ENCODE measurements at places on chromosomes 3 and 15.

DNA sequence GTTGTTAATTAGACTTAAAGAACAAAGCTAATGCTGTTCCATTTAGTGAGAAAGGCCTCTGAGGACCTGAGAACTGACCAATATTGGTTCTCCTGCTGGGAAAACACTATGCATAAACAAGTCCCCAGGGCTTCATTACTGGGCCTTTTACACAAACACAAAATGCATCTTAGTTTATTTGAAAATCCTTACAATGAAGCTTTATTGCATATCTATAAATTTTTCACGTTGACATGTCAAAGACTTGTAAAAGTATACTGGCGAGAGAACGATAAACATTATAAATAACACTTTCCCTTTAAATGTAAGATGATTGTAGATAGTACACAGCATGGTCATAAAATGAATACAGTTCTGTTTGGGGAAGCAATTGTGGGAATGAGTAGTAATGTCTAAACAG lies 151.7 kb downstream of the ROBO2 start:
- DNase-seq: no peak

DNA sequence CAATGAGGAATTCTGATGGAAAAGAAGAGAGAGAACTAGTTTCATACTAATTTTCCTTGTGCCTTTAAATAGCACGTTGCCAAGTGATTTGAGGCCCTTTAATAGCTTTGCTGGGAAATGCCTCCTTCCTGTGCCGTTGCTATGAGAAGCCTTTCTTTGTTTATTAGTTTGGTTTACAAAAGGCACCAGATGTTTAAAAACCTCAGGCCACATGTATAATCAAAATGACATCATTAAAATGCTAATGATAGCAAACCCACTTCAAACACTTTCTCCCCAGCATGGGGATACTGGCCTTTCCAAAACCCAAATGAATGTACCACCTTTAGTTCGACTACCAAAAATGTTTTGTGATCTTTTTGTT lies 50.0 kb upstream of the TBC1D23 start:
- peak; percentile 40 for DNase-seq

- no peak for DNase-seq
Measured at GRCh38 chr3:184745526-184745925, 33.7 kb upstream of the MAGEF1 start.

DNA sequence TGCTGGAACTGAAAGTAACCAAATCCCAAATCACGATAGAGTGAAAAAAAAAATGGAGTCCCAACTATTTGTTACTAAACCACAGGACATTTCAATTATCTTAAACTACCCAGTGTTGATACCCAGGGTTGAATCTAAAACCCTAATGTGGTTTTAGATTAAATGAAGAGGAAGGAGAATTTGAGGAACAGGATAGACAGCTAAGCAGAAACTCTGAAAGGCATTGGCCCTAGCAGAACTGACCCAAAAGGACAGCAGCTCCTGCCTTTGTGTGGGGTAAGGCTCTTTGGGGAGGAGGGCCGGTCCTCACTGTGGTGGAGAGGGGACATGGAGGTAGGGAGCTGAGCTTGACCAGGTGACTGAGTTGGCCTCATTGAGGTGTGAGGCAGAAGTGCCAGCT lies 30.7 kb upstream of the SNRK start:
- DNase-seq: no peak

GRCh38 chr15:52787123-52787503 lies 3.0 kb downstream of the ONECUT1 start:
- DNase-seq: peak; percentile 72

GRCh38 chr3:37181756-37182155 lies 7.4 kb upstream of the LRRFIP2 start:
- DNase-seq: no peak

GRCh38 chr15:66298803-66299251 lies 5.5 kb downstream of the DIS3L start:
- peak; percentile 72 for DNase-seq

- no peak for DNase-seq
Measured at GRCh38 chr3:114128231-114128630, 50.6 kb downstream of the DRD3 start.

DNA sequence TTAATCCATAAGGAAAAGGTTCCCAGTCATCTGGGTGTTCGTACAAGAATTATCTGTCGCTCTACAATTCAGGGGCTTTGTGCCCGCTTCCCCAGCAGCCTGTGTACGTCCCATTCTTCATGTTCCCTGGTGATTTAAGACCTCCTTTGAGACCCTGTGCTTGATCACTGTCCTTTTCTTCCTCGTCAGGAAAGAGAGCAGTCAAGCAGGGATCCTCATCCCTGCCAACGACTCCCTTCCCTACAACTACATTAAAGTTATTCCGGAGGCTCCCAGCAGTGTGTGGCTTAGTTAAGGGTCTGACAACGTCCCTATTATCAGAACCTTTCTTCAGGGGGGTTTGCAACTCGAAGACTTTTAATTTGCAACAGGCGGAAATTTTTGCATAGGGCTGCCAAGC lies 175.7 kb downstream of the FOXP1 start:
- DNase-seq: no peak

DNA sequence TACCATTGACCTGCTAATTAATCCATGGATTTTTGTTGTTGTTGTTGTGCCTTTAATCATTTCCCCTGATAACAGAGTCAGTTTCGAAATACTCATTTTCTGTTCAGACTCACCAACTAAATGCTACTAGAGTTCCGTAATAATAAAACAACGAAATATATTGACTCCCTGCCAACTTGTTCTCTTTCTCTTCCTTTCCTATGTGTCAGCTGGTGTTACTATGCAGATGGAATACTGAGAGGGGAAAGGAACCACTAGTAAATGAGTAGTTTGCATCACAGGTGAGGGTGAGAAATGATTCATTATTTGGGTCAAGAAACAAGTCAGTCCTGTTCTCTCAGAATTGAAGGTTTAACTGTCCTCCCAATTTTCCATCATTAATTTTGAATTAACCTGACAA lies 1027.3 kb downstream of the TUSC7 start:
- no peak for DNase-seq

- no peak for DNase-seq
Measured at GRCh38 chr3:73175698-73176097, 114.2 kb downstream of the EBLN2 start.

- no peak for DNase-seq
Measured at GRCh38 chr3:177451301-177451750, 254.0 kb upstream of the TBL1XR1 start.

DNA sequence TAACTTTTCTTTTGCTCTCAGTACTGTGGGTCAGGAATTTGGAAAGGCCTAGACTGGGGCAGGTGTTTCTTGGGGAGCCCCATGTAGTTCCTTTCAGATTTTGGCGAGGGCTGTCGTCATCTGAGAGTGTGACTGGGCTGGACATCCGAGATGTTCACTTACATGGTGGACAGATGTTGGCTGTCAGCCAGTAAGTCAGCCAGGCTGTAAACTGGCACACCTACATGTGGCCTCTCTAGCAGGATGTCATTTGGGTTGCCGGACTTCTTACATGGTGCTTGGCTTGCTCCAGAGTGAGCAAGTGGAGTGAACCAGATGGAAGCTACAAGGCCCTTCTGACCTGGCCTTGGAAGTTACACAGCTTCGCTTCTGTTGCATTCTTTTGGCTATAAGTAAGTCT lies 20.7 kb downstream of the TATDN2 start:
- no peak for DNase-seq

GRCh38 chr3:151008699-151009098 lies 36.2 kb upstream of the CLRN1 start:
- no peak for DNase-seq

GRCh38 chr3:100403362-100404249 lies 2.3 kb downstream of the LNP1 start:
- peak; percentile 65 for DNase-seq

DNA sequence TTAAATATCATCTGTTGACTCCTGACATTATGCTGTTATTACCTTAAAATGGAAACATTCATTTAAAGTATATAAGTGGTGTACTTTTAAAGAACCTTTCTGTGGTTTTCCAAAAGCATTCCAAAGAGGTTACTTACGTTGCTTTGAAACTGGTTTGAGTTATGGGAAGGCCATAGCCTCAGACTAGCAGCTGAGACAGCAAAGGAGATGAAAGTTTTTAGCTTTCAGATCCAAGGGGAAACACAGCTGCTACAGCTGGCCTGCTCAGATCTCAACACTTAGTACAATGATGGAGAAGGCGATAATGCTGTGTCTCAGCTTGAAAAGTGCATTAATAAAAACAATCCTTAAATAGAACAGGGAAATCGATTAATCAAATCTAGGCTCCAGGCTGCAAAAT lies 921.1 kb downstream of the ROBO1 start:
- DNase-seq: no peak

DNA sequence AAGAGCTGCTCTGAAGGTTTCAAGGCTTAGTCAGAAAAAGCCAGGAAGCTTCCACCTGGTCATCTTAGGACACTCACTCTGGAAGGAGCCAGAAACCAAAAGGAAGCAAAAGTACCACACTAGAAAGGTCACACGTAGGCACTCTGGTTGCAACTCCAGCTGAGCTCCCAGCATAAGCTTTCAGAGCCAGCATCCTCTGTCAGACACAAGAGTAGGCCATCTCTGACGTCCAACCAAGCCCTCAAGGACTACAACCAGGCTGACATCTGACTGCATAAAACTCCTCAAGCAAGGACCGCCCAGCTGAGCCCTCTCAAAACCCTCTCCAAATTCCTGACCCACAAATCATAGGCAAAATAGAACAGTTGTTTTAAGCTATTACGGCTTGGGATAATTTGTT lies 12.8 kb downstream of the SH3BP5 start:
- no peak for DNase-seq

DNA sequence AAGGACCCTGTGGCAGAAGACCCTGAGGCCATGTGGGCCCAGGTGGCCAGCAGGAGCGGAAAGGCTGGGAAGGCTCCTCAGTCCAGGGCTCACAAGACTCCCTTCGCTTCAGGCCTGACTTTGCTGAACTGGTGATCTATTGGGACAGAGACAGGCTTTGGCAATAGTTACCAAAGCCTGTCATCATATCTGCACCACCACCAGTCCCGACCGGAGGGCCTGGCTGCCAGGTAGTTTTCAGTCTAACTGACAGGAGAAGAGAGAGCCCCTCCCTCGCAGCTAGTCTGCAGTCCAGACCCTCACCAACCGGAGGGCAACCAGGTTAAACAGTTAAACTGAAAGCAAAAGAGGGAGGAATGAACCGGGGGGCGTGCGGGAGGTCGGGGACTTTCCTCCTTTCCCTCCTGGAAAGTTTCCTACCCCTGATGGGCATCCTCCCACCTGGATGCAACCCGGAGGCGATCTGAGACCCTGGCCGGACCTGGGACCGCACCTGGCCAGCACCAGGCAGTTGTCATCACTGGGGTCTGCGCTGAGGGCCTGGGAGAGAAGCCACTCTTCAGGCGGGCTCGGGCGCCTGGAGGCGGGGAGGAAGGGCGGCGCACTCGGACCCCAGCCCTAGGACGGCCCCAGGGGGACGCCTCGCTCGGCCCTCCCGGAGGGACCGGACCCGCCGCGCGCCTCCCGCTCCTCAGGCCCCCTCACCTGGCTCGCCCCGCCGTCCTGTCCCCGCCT lies 435 bp downstream of the RAB27A start:
- DNase-seq: peak; percentile 67

GRCh38 chr3:18527691-18528090 lies 102.6 kb upstream of the SATB1 start:
- DNase-seq: no peak

DNA sequence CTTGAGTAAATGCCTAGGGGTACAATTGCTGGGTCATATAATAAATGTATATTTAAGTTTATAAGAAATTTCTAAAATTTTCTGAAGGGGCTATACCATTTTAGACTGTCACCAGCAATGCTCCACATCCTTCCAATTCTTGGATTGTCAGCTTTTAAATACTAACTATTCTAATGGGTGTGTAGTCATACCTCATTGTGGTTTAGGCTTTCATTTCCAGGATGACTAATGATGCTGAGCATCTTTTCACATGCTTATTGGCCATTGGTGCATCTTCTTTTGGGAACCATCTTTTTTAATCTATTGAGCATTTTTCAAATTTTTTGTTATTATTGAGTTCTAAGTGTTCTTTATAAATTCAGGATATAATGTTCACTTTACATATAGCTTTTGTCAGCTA lies 52.5 kb upstream of the CORO2B start:
- DNase-seq: no peak

DNA sequence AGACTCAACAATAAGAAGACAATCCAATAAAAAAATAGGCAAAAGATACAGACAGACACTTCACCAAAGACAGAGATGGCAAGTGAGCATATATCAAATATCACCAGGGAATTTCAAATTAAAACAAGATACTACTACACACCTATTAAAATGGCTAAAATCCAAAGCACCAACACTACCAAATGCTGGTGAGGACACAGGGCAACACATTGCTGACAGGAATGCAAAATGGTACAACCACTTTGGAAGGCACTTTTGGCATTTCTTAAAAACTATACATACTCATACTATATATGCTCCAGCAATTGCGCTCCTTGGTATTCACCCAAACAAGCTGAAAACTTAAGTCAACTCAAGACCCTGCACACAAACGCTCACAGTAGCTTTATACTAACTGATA lies 12.9 kb downstream of the DLG1 start:
- DNase-seq: no peak

GRCh38 chr3:156661155-156661554 lies 13.2 kb upstream of the TIPARP start:
- DNase-seq: no peak

DNA sequence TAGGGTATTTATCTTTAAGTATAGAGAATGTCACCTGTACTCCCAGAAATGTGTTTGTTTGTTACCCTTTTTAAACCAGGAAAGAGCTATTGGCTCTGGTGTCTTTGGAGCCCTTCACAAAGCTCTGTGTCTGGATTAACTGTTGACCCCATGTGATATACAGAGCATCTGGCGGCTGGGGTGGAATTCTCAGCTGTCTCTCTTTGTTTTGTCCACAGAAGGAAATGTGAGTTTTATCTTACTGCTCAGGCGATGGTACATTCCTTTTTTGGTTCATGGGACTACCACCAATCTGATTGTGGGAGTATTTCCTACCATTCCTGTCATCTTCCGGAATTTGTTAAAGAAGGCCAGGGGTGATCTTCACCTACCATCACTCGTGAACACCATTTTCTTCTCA lies 120.3 kb downstream of the AKAP13 start:
- peak; percentile 37 for DNase-seq

DNA sequence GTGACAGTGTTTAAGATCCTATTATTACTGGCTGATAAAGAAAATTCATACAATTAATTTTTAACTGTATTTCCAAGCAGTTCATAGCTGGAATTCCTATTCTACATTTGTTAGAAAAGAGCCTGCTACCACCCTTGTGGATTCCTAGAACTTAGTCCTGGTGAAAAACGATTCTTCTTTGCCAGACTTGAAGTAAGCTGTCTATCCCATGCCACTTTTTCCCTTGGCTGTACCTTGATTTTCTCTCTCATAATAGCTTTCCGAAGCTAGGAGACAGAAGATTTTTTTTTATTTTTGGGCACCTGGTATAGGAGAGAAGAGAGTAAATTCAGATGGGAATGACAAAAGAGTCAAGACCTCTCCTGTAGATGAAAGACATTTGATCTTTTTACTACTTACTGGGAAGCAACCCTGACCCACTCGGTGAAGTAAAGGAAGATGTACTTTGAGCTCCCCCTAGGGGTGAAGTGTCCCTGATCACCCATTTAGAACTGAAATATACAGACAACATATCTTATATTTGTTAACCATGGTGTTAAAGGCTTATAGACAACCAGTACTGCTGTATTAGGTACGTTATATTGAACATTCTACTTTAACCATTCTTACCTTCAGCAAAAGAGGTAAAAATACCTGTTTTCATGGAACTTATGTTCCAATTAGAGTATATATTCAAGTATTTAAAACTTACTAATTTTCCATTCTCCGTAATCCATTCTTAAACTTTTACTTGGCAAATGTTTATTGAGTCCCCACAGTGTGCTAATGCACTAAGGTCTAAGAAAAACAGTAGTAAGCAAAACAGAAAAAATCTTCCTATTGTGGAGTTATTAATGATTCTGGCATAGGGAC lies 36.2 kb upstream of the C3orf38 start:
- peak; percentile 44 for DNase-seq

GRCh38 chr15:67109141-67110034 lies 44.0 kb downstream of the SMAD3 start:
- no peak for DNase-seq
